Left kidney (tissue), 8 donors: ENCODE measurements at places on chromosomes 6 and 20. TPM values are rescaled to one million over a fixed set of nuclear protein-coding genes. Genes with fewer than 3 reads are reported as not detected.
A peak's percentile ranks its signal among the peaks of the same experiment; 100 is the strongest.

Gene PHACTR3
- polyA plus RNA-seq, result 12.4 TPM

Gene CPXM1
- polyA plus RNA-seq, result 224 TPM

DNA sequence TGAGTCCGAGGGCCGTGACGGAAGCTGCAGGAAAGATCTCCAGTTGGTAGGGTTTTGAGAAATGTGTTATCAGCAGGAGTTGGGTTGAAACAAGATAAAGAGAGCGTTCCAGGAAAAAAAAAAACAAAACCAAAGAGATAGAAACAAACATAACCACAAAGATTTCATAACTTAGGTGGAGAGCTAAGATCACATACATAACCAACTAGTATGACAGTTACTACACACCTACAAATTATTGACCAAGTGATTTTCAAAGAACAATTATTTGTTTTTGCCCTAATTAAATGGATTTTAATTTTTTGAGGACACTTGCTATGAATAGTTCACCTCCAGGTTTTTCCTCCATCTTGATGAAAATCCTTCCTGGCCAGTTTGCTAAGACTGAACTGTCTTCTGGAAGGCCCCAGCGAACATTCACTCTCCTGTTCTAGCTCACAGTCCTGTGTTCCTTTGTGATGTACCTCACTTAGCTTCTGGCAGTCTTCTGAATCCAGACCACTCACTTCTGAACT, 69.4 kb downstream of the SNX9 start:
- no peak for DNase-seq

DNA sequence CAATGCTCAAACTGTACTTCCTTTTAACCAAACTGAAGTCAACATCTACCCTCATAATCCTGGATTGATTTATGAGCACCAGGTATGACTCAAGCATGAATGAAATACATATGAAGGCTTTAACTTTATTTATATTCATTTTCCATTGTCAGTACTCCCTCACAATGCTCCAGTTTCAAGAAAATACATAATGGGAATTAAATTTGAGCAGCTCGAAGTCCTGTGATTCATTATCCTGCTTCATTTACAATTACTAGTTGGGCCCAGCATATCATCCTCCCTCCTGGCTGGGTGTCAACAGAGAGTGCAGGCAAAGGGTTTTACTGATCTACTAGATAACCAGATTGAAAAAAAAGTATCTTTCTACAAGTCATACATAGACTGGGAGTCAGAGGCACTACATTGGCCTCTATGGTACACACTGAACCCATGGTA, 10.1 kb downstream of the SAMHD1 start:
- DNase-seq, result no peak

Gene CDK19
- polyA plus RNA-seq, result 43.8 TPM

DNA sequence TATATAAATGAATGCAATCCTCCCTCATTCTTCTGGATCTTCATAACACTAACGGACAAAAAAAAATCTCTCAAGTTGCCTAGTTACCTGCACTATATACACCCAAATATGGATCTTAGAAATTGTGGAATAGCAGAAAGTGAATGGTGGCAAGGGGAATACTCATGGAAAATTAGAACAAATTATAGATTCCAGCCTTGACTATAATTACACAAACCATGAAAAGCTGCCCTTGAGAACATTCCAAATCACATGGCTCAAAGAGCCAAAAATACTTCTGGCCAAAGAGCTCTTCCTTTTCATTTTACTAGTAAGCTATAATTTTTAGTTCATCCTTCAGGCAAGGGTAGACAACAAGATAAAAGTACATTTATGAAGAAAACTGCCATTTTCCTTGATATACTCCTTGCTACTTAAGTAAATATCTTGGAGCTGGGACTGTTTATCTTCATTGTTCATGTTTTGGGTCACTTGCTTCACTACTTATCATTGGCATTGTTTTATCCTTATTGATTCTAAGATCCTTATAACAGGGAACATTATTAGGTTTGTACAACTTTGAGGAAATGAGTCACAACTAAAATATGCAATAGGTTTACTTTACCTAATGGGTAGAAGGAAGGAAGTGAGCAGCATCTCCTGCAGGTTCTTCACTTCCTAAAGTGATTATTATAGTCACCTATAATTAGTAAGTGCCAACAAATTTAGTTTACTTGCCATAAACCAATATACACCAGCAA, 6.4 kb upstream of the MTRES1 start:
- no peak for DNase-seq

Gene SCAF8
- 65.7 TPM for polyA plus RNA-seq

GRCh38 chr6:147283460-147283859, 79.2 kb downstream of the STXBP5 start:
- DNase-seq, result peak; percentile 64

GRCh38 chr6:1383729-1384548, 5.4 kb upstream of the FOXF2 start:
- DNase-seq, result no peak

- no peak for DNase-seq
Measured at GRCh38 chr20:51387125-51387875, 155.2 kb downstream of the NFATC2 start.

Gene PRSS16
- polyA plus RNA-seq, result 0.28 TPM

DNA sequence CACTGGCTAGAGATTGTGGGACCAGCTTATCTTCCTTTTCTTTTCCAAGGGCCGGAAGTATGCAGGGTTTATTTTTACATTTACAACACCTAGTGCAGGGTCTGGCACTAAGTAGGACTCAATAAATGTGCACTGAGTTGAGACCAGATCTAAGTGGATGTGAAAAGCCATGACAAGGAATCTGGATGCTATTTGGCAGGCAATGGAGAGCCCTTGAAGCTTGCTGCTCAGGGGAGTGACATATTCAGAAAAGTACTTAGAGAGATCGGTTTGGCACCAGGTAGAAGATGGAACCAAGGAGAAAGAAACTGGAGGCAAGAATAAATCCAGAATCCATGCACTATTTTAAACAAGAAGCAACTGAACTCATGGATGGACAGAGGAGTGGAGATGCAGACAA, 815.8 kb downstream of the MAFB start:
- DNase-seq, result no peak

DNA sequence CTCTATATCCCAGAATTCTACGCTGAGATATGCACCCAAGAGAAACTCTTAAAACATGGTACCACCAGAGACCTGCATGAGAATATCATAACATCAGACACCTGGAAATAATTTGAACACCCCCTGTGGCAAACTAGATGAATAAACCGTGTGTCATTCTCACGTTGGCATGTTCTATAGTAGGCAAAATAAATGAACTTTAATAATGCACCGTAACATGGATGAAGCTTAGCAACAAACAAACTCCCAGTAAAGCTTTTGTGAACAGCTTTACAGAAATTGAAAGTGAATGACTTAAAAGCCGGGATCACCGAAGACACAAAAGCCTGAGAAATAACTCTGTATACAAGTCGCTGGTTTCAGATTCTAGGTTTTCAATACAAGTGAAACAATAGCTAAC, 1166.8 kb upstream of the CITED2 start:
- no peak for DNase-seq

GRCh38 chr6:45688180-45688579, 310.4 kb upstream of the SUPT3H start:
- no peak for DNase-seq

GRCh38 chr6:158408552-158409130, 96.4 kb downstream of the TULP4 start:
- DNase-seq, result no peak

Gene CGA
- 0.38 TPM for polyA plus RNA-seq

DNA sequence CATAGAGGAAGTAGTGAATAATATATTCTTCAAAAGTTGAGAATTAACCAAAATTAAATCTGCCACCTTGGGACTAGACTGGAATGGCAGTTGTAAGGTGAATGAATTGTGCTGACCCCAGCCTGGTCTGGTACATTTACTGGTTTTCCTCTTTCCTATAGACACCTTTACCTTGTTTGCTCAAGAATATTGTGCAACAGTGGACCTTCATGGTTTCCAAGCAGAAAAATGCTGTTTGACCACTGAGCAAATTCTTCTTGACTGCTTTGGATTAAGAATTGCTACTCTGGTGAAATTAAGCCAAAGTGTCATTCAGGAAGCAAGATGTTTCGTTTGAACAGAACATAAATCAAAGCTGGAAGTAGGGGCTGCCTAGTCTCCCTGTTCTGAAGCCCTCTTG, 156.6 kb upstream of the TAB2 start:
- DNase-seq, result no peak

Gene CD24
- polyA plus RNA-seq, result 1,102 TPM

GRCh38 chr6:16305246-16305725, 66.9 kb downstream of the GMPR start:
- no peak for DNase-seq

Gene GPX5
- not detected for polyA plus RNA-seq

Gene BPIFB6
- not detected for polyA plus RNA-seq

Gene OR12D3
- not detected for polyA plus RNA-seq

DNA sequence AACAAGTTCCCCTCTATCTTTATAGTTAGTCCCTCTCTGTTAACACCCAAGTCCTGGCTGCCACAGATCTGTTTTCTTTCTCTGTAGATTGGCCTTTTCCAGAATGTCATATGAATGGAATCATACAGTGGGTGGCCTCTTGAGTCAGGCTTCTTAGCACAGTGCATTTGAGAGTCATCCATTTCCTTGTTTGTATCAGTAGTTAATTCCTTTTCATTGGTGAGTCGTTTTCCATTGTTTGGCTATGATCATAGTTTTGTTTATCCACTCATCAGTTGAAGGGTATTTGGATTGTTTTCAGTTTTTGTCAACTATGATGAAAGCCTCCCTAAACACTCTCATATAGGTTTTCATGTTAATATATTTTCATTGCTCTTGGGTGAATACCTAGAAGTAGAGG, 248.3 kb downstream of the ARID1B start:
- DNase-seq, result no peak

Gene SS18L1
- polyA plus RNA-seq, result 26.1 TPM

DNA sequence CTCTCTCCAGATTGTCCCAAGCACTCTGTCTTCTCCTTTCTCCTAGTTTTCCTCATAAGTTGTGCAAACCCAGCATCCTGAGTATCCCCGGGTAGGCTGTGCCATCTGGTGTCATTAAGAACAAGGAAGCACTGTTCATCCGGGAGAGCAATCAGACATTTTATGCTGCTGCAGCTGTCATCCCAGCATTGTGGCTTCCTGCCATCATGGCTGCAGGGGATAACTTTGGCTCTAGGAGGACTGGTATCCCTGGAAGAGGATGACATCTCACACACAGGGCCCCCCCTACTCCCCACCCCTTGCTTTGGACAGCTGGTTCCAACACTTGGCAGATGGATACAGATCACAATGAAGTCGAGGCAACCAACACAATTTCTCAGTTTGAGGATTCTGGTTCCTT, 1195.1 kb upstream of the MAP3K7 start:
- no peak for DNase-seq

DNA sequence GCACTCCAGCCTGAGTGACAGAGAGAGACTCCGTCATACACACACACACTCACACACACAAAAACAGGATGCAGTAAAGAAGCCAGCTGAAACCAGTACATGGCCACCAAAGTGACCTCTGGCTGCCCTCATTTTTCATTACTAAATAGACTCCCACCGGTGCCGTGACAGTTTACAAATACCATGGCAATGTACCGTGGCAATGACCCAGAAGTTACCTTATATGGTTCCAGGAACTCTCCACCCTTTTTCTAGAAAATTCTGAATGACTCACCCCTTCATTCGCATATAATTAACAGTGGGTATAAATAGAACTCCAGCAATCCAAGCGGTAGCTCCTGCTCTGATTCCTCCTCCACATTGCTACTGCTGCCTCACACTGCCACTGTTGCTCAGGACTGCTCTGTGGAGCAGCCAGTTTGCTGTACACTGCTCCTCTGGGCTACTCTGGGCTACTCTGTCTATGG, 57.7 kb downstream of the SNX5 start:
- peak; percentile 65 for DNase-seq

DNA sequence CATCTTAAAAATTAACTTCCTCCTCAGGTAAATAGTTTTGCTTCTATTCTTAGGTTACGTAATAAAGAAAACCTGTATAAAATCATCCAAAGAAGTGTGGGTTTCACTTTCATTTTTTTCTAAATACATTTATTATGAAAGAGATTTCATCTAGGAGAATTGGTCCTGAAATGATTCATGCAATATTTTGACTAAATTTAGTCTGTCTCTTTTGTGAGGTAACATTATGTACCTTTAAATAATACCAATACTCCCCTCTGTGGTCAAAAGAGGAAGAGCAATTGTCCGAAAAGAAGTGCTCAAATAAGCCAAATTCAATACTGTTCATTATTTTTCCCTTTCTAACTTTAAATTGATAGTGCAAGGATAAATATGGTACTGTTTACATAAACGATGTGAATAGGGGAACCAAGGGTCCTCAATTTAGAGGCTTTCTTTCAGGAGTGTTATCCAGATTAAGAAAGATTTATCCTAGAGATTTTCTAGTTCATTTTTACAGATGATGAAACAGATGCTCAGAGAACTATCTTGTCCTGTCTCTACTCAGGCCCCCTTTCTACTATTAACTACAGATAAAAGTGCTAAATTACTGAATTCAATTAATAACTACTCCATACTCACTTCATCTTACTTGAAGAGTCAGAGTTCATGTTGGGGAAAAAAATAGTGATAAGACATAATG, 26.2 kb downstream of the CYP39A1 start:
- DNase-seq, result peak; percentile 22

- no peak for DNase-seq
Measured at GRCh38 chr20:35085477-35086225, 7.0 kb downstream of the TRPC4AP start.

Gene CD83
- 12.6 TPM for polyA plus RNA-seq

- DNase-seq, result peak; percentile 67
Measured at GRCh38 chr6:87700397-87701343, 1.4 kb downstream of the AKIRIN2 start.

Gene ERVFRD-1
- polyA plus RNA-seq, result 0.13 TPM

DNA sequence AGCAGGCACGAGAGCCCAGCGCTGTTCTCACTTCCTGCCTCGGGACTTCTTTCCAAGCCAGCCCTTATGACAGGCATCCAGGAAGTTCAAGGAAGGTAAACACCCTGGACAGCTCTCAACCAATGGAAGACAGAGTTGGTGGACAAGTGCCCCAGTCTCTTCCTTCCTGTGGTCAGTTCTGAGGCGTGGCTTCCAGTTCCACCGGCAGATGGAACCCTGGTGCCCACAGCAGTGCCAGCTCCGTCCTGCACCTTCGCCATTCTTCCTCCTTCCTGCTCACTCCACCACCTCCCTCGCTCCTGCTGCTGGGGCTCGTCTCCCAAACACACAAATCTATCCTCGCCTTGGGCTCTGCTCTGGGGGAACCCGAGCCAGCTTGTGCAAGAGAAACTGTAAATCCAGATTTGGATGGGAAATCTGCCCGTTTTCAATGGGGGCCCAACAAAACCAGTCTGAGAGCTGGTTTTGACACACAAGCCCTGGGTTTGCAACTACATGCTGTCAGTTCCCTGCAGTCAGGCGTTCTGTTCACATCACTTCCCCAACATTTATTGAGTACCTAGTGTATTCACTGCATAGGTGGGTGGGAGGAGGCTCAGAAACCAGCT, 162.7 kb downstream of the GRM4 start:
- no peak for DNase-seq

- no peak for DNase-seq
Measured at GRCh38 chr6:21005816-21006570, 471.7 kb downstream of the CDKAL1 start.
